Activated CD8-positive, alpha-beta memory T cell treated with anti-CD3 and anti-CD28 coated beads, Interleukin-2, amount 50 U/mL, for 4 hours (primary cell): ENCODE measurements at places on chromosomes 13 and 19.

DNA sequence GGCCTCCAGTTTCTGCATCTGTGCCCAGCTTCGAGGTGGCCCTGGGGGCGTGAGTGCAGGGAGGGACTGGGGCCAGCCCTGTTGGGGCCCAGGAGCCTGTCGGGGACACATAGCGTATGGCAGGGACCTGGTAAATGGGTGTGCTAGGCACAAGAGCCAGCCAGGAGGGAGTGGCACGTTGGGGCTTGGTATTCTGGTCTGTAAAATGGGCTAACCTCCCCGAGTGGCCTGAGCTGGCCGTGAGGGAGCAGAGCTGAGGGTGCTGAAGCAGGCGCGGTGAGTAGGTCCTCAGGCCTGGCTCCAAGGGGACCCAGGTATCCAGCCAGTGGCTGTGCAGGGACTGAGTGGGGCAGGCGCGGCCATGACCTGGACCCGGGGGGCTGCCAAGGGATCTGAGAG, 4.3 kb downstream of the PTOV1 start:
- DNase-seq = no peak

- DNase-seq = peak; percentile 27
Measured at GRCh38 chr19:53927739-53928138, 18.7 kb downstream of the CACNG7 start.

- DNase-seq = no peak
Measured at GRCh38 chr13:57631596-57632275, at the start of gene PCDH17. Gene PCDH17, plus strand, starts transcription at chr13:57631744. Its CDS starts 803 bp downstream, at chr13:57632547.

GRCh38 chr19:44644402-44645016, 799 bp downstream of the PVR start:
- no peak for DNase-seq

DNA sequence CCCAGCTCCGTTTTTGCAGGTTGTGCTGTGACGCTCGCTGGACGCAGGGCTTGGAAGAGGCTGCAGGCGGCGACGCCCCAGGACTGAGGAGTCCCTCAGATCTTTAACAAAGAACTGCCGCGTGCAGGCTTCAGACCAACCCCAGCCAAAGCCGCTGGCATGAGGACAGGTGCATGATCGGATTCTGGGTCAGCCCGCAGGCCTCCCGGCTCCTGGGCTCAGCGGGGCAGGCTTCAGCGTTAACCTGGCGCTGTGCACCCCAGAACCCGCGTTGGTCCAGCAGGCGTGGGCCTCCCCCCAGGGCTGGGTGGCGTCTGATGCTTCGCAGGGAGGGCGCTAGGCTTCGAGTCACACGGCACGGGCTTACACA, 920 bp upstream of the TIMM13 start:
- no peak for DNase-seq
